ENCODE measurements at places on chromosomes 2 and 18. TPM values are rescaled to one million over a fixed set of nuclear protein-coding genes. Genes with fewer than 3 reads are reported as not detected.

SMAD2 gene
- total RNA-seq = 328 TPM

CCDC150 gene
- total RNA-seq = 5.6 TPM

ABCG5 gene
- 0.27 TPM for total RNA-seq

ALKAL2 gene
- total RNA-seq = 6.8 TPM

IL36B gene
- total RNA-seq = not detected

Data from camera-type eye (tissue), 1 donor.